RWPE2 (cell line): ENCODE measurements at places on chromosomes 11 and 22.
A peak's percentile ranks its signal among the peaks of the same experiment; 100 is the strongest.

- no peak overlapping the region for H3K4me3 ChIP-seq
- H3K27ac ChIP-seq: peak overlapping the region; percentile 52
- peaks cover 34% of the 10 kb centered on the region for H3K36me3 ChIP-seq
- no peaks in the 10 kb centered on the region for H3K27me3 ChIP-seq
Observed at GRCh38 chr11:11987503-11988022, 20.9 kb downstream of the DKK3 start.

DNA sequence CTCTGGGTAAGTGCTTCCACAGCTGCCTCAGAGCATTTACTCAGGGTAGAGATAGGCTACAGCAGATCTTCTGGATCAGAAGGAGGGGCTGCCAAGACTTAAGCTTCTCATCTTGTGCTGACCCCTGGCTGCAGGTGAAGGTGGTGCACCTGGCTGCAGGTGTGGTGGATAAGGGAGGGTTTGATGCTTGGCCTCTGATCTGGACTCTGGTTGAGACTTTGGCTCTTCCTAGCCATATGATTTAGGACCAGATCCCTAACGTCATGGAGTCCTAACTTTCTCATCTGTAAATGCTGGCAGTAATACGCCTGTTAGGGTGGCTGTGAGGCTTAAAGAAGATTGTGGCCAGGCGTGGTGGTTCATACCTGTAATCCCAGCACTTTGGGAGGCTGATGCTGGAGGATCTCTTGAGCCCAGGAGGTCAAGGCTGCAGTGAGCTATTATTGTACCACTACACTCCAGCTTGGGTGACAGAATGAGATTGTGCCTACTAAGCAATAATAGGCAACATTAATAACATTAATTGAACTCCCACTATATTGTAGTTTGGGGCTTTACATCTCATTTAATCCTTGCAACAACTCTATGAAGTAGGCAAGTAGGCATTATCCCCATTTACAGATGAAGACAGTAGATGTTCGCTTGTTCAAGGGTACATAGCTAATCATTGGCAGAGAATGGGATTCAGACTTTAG lies 10.7 kb downstream of the DTX4 start:
- no peaks in the 10 kb centered on the region for H3K4me1 ChIP-seq
- H3K4me3 ChIP-seq: no peak overlapping the region
- no peaks in the 10 kb centered on the region for H3K27me3 ChIP-seq
- peaks cover 59% of the 10 kb centered on the region for H3K36me3 ChIP-seq
- H3K27ac ChIP-seq: no peak overlapping the region
- no peak for DNase-seq

GRCh38 chr11:67442504-67443404 lies 522 bp downstream of the CORO1B start:
- H3K36me3 ChIP-seq: peaks cover 12% of the 10 kb centered on the region
- no peaks in the 10 kb centered on the region for H3K27me3 ChIP-seq
- peak overlapping the region; percentile 66 for H3K27ac ChIP-seq
- peak; percentile 57 for DNase-seq
- H3K4me1 ChIP-seq: no peaks in the 10 kb centered on the region
- peak overlapping the region; percentile 57 for H3K4me3 ChIP-seq

DNA sequence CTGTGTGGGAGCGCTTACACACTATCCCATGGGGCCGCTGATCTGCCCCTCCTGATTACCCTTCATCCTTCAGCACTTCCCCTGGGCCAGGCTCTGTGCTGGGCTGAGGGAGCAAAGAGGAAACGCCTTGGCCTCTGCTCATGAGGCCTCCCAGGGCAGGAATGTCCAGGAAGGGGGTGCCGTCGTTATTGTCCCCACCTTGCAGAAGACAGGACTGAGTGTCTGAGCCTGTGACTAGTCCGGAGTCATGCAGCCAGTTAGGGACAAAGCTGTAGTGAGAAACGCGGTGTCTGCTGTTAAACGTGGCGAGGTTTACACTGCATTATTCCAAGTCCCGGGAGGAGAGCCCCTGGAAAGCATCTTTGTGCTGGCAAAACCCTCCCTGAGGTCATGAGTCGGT lies 160.0 kb downstream of the TRIM29 start:
- peaks cover 8% of the 10 kb centered on the region for H3K27me3 ChIP-seq
- no peak overlapping the region for H3K27ac ChIP-seq
- no peak overlapping the region for H3K4me3 ChIP-seq
- no peaks in the 10 kb centered on the region for H3K4me1 ChIP-seq
- DNase-seq: no peak

DNA sequence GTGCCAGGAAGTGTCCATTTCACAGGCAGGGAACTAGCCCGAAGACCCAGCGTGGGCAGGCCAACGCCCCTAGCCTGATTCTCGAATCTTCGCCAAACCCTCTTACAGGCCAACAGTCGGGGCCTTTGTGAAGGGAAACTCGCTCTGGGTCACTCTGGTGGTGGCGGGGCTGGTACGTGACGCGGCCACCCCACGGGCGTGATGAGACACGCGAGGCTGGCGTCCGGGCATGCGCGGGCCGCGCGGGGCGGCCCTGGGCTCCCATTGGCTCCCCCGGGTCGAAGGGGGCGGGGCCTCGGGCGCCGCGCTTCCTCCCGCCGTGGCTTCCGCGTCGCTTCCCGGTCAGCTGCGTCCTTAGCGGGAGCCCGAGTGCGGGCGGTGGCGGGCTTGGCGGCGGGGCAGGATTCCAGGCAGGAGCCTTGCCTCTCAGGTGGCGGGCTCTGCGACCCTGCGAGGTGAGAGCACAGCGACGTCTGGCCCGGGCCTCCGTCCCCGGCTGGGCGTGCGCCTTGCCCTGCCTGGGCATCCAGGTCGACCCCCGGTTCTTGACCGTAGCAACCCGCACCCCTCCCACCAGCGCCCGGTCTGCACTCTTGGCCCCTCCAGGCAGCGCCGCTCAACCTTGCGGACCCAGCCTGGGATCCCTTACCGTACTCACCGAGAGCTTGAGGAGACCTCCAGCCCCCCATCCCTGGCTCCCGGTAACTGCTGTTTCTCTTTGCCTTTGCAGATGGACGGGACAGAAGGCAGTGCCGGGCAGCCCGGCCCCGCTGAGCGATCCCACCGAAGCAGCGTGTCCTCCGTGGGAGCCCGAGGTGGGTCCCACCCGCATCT lies at the start of gene FRMD8:
TSS of gene FRMD8 (plus strand) at position 331 of the 834 bp plus-strand sequence. CDS start at position 731, 400 bp downstream.
- H3K27me3 ChIP-seq: no peaks in the 10 kb centered on the region
- peak within 1 kb of the TSS; percentile 97 for H3K27ac ChIP-seq
- peaks cover 1% of the 10 kb centered on the region for H3K36me3 ChIP-seq

DNA sequence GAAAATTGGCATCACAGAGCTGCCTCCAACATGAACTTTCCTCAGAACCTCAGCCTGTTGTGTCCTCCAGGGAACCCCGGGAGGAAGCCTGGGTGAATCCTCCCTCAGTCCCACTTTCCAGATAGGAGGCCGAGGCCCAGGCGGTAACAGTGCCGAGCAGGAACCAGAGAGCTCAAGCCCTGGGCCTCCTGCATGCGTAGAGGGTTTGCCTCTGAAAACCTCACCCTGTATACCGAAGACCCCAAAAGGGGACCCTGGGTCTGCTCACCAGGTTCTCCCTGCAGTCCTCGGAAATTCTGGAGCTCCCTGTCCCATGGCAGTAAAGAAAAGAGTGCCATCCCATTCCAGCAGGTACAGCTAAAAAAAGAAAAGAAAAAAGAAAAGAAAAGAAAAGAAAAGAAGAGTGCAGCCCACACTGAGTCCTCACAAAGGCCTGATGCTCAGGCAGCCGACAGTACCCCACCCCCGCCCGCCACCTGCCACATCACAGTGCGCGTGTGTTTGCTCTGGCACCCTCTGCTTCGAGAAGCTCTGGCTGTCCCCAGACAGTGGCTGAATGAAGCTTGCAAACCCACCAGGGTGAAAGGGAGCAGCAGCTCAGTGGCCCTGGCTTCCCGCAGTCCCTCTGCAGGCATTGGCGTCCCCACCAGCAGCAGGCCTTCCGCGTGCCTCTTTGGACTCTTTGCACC lies 28.4 kb upstream of the FADD start:
- H3K4me3 ChIP-seq: no peak overlapping the region
- H3K27me3 ChIP-seq: no peaks in the 10 kb centered on the region
- H3K27ac ChIP-seq: no peak overlapping the region
- DNase-seq: no peak

DNA sequence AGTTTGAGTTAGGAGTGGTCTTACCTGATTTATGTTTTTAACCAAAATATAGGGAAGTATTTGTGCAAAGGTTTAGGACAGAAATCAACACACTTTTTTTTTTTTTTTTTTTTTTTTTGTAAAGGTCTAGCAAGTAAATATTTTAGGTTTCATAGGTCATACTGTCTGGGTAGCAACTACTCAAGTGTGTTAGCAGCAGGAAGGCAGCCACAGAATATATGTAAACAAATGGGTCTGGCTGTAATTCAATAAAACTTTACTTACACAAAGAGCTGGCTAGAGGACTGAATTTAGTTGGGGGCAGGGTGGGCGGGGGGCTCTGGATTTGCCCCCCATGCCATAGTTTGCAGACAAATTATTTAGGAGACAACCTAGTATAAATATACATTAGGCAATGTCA lies 510.4 kb downstream of the NELL1 start:
- H3K4me1 ChIP-seq: no peaks in the 10 kb centered on the region
- no peak overlapping the region for H3K4me3 ChIP-seq
- no peaks in the 10 kb centered on the region for H3K27me3 ChIP-seq
- no peak overlapping the region for H3K27ac ChIP-seq

- peaks cover 47% of the 10 kb centered on the region for H3K27me3 ChIP-seq
- no peak for DNase-seq
- no peak overlapping the region for H3K4me3 ChIP-seq
- no peaks in the 10 kb centered on the region for H3K36me3 ChIP-seq
- no peak overlapping the region for H3K27ac ChIP-seq
- no peaks in the 10 kb centered on the region for H3K4me1 ChIP-seq
Observed at GRCh38 chr11:20249796-20250195, 89.5 kb upstream of the DBX1 start.

- no peak for DNase-seq
Observed at GRCh38 chr22:45434981-45435380, 21.5 kb downstream of the RIBC2 start.

- no peak overlapping the region for H3K4me3 ChIP-seq
- H3K27me3 ChIP-seq: no peaks in the 10 kb centered on the region
- H3K27ac ChIP-seq: no peak overlapping the region
Observed at GRCh38 chr11:3089236-3090061, 32.2 kb upstream of the CARS1 start.

- no peak overlapping the region for H3K27ac ChIP-seq
- no peak overlapping the region for H3K4me3 ChIP-seq
- DNase-seq: no peak
Observed at GRCh38 chr11:108713076-108713790, 48.4 kb downstream of the DDX10 start.

- H3K36me3 ChIP-seq: no peaks in the 10 kb centered on the region
- H3K27ac ChIP-seq: no peak overlapping the region
- no peak overlapping the region for H3K4me3 ChIP-seq
Observed at GRCh38 chr11:124868331-124869274, 3.4 kb downstream of the ROBO3 start.

GRCh38 chr11:37110385-37110784 lies 512.3 kb upstream of the RAG2 start:
- H3K27me3 ChIP-seq: peaks cover 2% of the 10 kb centered on the region
- H3K4me1 ChIP-seq: peaks cover 14% of the 10 kb centered on the region
- H3K27ac ChIP-seq: peak overlapping the region; percentile 36
- H3K36me3 ChIP-seq: no peaks in the 10 kb centered on the region

GRCh38 chr11:10699072-10699471 lies 5.5 kb upstream of the IRAG1 start:
- no peaks in the 10 kb centered on the region for H3K36me3 ChIP-seq
- DNase-seq: no peak
- no peak overlapping the region for H3K4me3 ChIP-seq
- no peaks in the 10 kb centered on the region for H3K4me1 ChIP-seq

GRCh38 chr11:123065621-123066020 lies 3.7 kb upstream of the HSPA8 start:
- H3K36me3 ChIP-seq: peaks cover 34% of the 10 kb centered on the region
- H3K4me1 ChIP-seq: peaks cover 21% of the 10 kb centered on the region
- DNase-seq: no peak
- no peak overlapping the region for H3K4me3 ChIP-seq
- no peaks in the 10 kb centered on the region for H3K27me3 ChIP-seq
- no peak overlapping the region for H3K27ac ChIP-seq

DNA sequence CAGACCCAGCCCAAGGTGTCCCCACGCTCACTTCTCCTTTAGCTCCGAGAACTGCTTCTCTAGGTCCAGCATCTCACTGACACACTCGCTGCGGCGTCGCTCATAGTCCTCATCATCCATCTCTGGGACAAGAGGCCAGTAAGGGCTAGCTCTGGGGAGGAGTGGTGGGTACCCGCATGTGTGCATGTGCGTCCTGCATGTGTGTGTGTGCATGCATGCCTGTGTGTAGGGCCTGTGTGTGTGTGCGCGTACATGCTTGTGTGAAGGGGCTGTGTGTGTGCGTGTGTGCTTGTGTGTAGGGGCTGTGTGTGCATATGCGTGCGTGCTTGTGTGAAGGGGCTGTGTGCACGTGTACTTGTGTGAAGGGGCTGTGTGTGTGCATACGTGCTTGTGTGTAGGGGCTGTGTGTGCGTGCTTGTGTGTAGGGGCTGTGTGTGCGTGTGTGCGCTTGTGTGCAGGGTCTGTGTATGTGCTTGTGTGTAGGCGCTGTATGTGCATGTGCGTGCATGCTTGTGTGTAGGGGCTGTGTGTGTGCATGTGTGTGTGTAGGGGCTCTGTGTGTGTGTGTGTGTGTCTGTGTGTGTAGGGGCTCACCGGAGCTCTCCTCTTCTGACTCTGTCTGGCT lies 3.3 kb downstream of the BRMS1 start:
- H3K4me1 ChIP-seq: peaks cover 52% of the 10 kb centered on the region
- no peaks in the 10 kb centered on the region for H3K27me3 ChIP-seq
- H3K36me3 ChIP-seq: peaks cover 28% of the 10 kb centered on the region
- H3K4me3 ChIP-seq: no peak overlapping the region
- DNase-seq: no peak
- no peak overlapping the region for H3K27ac ChIP-seq

DNA sequence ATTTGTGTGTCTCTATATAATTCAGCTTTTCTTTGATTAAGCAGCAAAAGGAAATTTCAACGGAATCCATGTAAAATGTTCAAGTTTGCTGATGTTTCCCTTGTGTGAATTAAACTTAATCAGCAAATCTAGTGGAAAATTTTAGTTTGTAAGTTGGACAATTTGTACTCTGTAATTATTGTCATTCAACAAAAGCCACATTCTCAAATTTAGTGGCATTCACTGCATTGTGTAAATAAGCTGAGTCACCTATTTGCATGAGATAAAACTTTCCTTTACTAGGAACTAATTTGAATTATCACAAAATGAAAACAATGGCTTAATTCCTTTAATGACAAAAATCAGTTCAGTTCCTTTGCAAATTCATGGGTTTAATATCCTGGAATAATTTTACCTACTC lies 784.2 kb upstream of the CCDC179 start:
- no peaks in the 10 kb centered on the region for H3K4me1 ChIP-seq
- H3K4me3 ChIP-seq: no peak overlapping the region
- no peaks in the 10 kb centered on the region for H3K27me3 ChIP-seq
- H3K36me3 ChIP-seq: no peaks in the 10 kb centered on the region
- no peak for DNase-seq

DNA sequence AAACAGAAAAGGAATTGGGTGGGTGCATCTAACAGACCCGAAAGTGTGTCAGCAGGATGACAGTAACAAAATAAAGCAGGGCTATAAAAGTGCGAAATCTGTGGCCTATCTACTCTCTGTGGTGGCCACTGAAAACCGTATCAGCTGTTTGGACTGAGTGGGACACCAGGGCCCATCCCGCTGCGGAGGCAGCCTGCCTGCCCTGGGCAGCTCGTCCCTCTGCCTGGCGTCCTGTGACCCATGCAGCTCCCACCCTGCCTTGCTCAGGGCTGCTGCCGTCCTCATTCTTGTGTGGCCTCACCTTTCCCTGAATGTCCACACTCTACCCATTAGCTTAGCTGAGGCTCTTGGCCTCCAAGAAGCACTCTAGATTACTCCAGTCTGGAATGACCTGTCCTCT lies 30.4 kb downstream of the CARS1 start:
- no peak overlapping the region for H3K4me3 ChIP-seq
- H3K27me3 ChIP-seq: no peaks in the 10 kb centered on the region
- DNase-seq: no peak
- H3K4me1 ChIP-seq: peaks cover 17% of the 10 kb centered on the region
- no peak overlapping the region for H3K27ac ChIP-seq
- H3K36me3 ChIP-seq: peaks cover 88% of the 10 kb centered on the region
